Ascending aorta (tissue), 2 donors: ENCODE measurements at places on chromosomes 2 and 18.
A peak's percentile ranks its signal among the peaks of the same experiment; 100 is the strongest.

DNA sequence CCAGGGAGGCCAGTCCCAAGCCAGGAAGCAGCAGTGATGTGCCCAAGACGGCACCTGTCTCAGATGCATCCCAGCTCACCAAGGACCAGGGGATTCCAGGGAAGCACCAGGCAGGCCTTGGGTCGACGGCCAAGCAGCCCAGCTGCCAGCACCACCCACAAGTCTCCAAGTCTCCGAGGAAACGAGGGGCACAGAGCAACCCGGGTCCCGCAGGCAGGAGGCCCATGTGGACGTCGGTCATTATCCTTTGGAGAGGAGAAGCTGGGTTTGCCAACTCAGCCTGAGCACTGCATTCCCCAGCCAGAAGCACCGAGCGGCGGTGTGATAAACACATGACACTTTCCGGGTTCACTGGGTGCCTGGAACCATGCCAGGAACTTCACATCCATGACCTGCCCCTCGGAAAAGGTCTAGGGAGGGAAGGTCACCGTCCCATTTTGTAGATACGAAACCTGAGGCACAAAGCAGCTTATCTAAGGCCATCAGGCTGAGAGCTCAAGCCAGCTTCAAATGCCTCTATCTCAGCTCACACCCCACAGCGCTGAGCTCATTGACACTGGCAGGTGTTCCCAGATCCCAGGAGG is 104.5 kb downstream of the ZNF516 start:
- no peaks in the 10 kb centered on the region for H3K27me3 ChIP-seq
- H3K36me3 ChIP-seq: no peaks in the 10 kb centered on the region
- no peak overlapping the region for H3K4me3 ChIP-seq
- no peaks in the 10 kb centered on the region for H3K4me1 ChIP-seq

GRCh38 chr2:209721497-209721896 is 50.1 kb upstream of the UNC80 start:
- DNase-seq: no peak
- H3K36me3 ChIP-seq: peaks cover 16% of the 10 kb centered on the region
- H3K4me1 ChIP-seq: no peaks in the 10 kb centered on the region

DNA sequence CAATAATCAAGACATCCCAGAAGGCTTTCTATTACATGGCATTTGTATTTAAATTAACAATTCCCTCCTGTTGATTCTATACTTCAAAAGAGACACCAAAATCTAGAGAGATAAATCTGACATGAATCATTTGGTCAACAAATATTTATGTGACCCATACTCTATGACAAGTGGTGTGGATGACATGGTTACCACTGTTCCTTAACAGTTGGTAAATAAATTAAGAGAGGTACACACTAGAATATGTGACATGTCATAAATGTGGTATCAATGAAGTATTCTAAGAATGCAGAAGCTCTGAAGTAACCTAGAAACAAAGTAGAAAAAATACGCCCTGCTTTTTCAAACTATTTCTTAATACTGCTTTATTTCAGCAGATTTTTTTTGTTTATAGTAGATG is 255.4 kb downstream of the EXOC6B start:
- DNase-seq: no peak
- no peak overlapping the region for H3K4me3 ChIP-seq
- H3K27ac ChIP-seq: no peak overlapping the region
- no peaks in the 10 kb centered on the region for H3K36me3 ChIP-seq

DNA sequence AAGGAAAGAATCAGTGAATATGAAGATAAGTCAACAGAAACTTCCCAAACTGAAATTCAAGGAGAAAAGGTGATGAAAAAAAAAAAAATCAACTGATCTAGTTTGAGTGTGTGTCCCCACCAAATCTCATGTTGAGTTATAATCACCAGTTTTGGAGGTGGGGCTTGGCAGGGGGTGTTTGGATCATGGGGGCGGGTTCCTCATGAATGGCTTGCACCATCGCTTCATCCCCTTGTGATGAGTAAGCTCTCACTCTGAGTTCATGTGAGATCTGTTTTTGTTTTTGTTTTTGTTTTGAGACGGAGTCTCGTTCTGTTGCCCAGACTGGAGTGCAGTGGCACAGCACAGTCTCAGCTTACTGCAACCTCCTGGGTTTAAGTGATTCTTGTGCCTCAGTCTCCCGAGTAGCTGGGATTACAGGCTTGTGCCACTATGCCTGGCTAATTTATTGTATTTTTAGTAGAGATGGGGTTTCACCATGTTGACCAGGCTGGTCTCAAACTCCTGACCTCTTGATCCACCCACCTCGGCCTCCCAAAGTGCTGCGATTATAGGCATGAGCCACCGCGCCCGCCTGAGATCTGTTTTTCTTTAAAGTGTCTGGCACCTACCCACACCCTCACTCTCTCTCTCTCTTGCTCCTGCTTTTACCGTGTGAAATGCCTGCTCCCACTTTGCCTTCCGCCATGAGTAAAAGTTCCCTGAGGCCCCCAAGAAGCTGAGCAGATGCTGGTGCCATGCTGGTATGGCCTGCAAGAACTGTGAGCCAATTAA is 4.0 kb upstream of the SLC66A2 start:
- no peak overlapping the region for H3K4me3 ChIP-seq
- H3K4me1 ChIP-seq: peaks cover 4% of the 10 kb centered on the region
- no peaks in the 10 kb centered on the region for H3K36me3 ChIP-seq
- no peak for DNase-seq

- no peak overlapping the region for H3K27ac ChIP-seq
- no peak overlapping the region for H3K4me3 ChIP-seq
- H3K27me3 ChIP-seq: no peaks in the 10 kb centered on the region
- no peaks in the 10 kb centered on the region for H3K36me3 ChIP-seq
- no peak for DNase-seq
- H3K4me1 ChIP-seq: no peaks in the 10 kb centered on the region
Observed at GRCh38 chr2:143988082-143988481, 531.8 kb downstream of the ZEB2 start.

GRCh38 chr2:108978709-108979111 is 10.3 kb downstream of the EDAR start:
- DNase-seq: no peak
- no peak overlapping the region for H3K27ac ChIP-seq
- H3K36me3 ChIP-seq: no peaks in the 10 kb centered on the region
- no peaks in the 10 kb centered on the region for H3K4me1 ChIP-seq

GRCh38 chr2:19046986-19047780 is 311.2 kb downstream of the OSR1 start:
- DNase-seq: no peak
- no peaks in the 10 kb centered on the region for H3K36me3 ChIP-seq
- H3K27ac ChIP-seq: no peak overlapping the region
- no peak overlapping the region for H3K4me3 ChIP-seq

DNA sequence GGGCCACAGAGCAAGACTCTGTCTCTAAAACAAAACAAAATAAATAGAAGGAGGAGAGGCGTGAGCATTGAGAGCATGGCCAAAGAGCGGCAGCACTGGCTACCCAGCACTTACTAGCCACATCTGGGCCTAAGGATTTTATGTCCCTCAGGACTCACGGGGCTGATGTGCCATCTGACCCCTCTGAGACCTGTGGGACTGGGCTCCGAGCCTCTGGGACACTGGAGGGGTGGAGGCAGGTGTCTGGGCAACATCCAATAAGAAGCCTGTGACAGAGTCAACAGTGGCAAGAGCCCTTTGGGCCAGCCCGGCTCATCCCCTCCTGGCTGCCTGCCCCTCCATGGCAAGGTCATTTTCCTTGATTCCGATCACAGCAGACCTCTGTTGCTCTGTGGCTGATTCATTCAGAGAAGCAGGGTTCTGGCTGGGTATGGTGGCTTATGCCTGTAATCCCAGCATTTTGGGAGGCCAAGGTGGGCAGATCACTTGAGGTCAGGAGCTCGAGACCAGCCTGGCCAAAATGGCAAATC is 60.7 kb downstream of the RRM2 start:
- no peak overlapping the region for H3K4me3 ChIP-seq
- no peaks in the 10 kb centered on the region for H3K36me3 ChIP-seq

DNA sequence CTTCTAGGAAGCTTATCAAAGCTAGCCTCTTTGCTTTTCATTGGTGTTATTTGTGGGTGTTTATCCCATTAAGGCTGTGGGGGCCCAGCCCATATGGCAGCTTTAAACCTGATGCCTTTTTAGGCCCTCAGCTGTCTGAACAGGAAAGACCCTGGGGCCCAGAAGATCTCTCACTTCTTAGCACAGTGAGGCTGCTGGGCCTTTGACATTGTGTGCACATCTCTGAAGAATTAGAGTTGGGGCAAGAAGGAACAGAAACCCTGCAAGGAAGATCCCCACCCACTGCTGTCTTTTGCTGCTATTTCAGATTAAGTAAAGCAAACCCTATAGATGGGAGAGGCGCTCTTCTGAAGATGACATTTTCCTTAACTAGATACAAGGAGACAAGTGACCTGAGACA is 250.0 kb downstream of the SMAD2 start:
- H3K27me3 ChIP-seq: no peaks in the 10 kb centered on the region
- H3K36me3 ChIP-seq: no peaks in the 10 kb centered on the region
- no peak for DNase-seq
- H3K4me1 ChIP-seq: no peaks in the 10 kb centered on the region
- H3K4me3 ChIP-seq: no peak overlapping the region
- no peak overlapping the region for H3K27ac ChIP-seq

GRCh38 chr2:187134306-187134705 is 285.3 kb upstream of the ZSWIM2 start:
- no peaks in the 10 kb centered on the region for H3K36me3 ChIP-seq
- H3K4me3 ChIP-seq: no peak overlapping the region
- H3K4me1 ChIP-seq: no peaks in the 10 kb centered on the region
- H3K27ac ChIP-seq: no peak overlapping the region
- DNase-seq: no peak

GRCh38 chr18:50644807-50645206 is 84.9 kb downstream of the MAPK4 start:
- H3K36me3 ChIP-seq: no peaks in the 10 kb centered on the region
- no peak for DNase-seq
- peaks cover 3% of the 10 kb centered on the region for H3K4me1 ChIP-seq
- H3K27ac ChIP-seq: no peak overlapping the region
- no peaks in the 10 kb centered on the region for H3K27me3 ChIP-seq

- H3K4me1 ChIP-seq: no peaks in the 10 kb centered on the region
- no peaks in the 10 kb centered on the region for H3K27me3 ChIP-seq
- H3K36me3 ChIP-seq: no peaks in the 10 kb centered on the region
- DNase-seq: no peak
- no peak overlapping the region for H3K4me3 ChIP-seq
Observed at GRCh38 chr2:220263300-220263699, 635.9 kb downstream of the SLC4A3 start.

GRCh38 chr2:56376699-56377665 is 193.2 kb downstream of the CCDC85A start:
- no peak overlapping the region for H3K4me3 ChIP-seq
- H3K27ac ChIP-seq: no peak overlapping the region
- no peaks in the 10 kb centered on the region for H3K27me3 ChIP-seq

DNA sequence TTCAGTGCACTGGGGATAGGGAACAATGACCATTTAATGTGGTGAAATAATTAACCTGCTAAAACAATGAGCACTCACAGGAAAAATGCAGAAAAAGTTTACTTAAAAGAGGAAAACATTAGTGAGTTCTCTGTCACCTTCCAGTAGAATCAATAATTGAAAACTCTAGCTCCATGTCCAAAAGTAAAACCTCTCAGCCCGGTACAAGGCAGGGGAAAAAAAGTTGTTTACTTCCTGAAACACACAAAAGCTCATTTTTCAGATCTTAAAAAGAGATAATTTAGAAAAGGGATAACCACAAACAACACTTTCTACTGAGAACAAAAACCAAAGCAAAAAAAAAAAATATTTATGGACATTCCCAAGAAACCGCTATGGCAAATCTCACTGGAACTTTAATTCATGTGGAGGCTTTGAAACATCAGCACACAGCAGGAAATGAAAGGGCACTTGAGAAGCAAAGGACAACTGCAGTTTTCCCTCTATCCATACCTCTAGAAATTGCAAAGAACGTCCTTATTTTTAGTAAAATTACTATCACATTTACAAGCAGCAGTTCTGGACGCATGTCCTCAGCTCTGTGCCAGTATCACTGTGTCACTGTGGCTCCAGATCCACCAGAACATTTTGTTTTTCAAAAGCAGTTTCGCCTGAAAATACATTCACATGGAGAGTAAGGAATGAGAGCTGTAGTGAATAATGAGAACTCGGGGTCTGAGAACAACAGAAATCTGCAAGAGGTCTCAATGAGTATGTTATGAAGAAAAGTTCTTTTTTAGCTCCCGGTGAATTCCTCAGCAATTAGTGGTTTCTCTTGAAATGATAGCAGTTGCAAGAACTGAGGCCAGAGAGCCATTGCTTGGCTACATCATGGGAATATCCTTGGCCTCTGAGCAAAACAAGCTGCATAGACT is 44.7 kb upstream of the DNAH7 start:
- peak overlapping the region; percentile 35 for H3K4me3 ChIP-seq
- no peaks in the 10 kb centered on the region for H3K36me3 ChIP-seq
- no peaks in the 10 kb centered on the region for H3K27me3 ChIP-seq
- H3K27ac ChIP-seq: peak overlapping the region; percentile 54

- no peak overlapping the region for H3K4me3 ChIP-seq
- H3K27me3 ChIP-seq: no peaks in the 10 kb centered on the region
- no peaks in the 10 kb centered on the region for H3K4me1 ChIP-seq
- H3K36me3 ChIP-seq: no peaks in the 10 kb centered on the region
- no peak for DNase-seq
- no peak overlapping the region for H3K27ac ChIP-seq
Observed at GRCh38 chr2:52956118-52956517, 811.5 kb upstream of the CHAC2 start.

DNA sequence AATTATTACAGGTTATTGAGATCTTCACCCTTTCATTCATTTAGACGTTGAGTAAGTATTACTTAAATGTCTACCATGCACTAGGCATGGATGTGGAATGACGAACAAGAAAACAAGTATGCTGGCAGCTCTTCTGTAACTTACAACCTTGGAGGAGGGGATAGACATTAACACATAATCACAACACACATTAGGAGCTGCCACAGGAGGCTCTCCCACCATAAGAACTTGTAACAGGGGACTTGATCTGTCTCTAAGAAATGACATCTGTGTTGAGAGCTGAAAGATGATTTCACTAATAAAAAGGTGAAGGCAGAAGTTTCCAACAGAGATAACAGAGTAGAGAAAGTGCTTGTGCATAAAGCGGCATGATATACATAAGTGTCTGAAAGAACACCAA is 384.7 kb upstream of the ZEB2 start:
- H3K27me3 ChIP-seq: no peaks in the 10 kb centered on the region
- no peaks in the 10 kb centered on the region for H3K36me3 ChIP-seq
- H3K4me1 ChIP-seq: no peaks in the 10 kb centered on the region
- no peak overlapping the region for H3K27ac ChIP-seq
- H3K4me3 ChIP-seq: no peak overlapping the region

GRCh38 chr2:64063454-64063853 is 44.2 kb upstream of the VPS54 start:
- no peak for DNase-seq
- peak overlapping the region; percentile 32 for H3K27ac ChIP-seq
- H3K36me3 ChIP-seq: no peaks in the 10 kb centered on the region
- no peaks in the 10 kb centered on the region for H3K27me3 ChIP-seq

DNA sequence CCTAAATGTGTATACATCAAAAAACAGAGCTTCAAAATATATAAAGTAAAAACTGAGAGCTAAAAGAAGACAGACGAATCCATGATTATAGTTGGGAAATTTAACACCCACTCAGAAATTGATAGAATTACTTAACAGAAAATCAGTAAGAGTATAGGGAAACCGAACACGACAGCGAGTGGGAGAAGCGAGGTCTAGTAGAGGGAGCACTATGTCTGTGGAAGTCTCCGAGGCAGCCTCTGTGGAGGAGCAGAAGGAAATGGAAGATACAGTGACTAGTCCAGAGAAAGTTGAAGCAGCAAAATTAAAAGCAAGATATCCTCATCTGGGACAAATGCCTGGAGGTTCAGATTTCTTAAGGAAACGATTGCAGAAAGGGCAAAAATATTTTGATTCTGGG is 38.8 kb downstream of the NMS start:
- no peaks in the 10 kb centered on the region for H3K27me3 ChIP-seq
- DNase-seq: no peak
- no peak overlapping the region for H3K27ac ChIP-seq
- no peak overlapping the region for H3K4me3 ChIP-seq
- no peaks in the 10 kb centered on the region for H3K4me1 ChIP-seq
